ENCODE measurements at places on chromosomes 2 and 18.
A peak's percentile ranks its signal among the peaks of the same experiment; 100 is the strongest.

GRCh38 chr18:22485808-22486244 lies 68.1 kb upstream of the CTAGE1 start:
- no peak for DNase-seq

DNA sequence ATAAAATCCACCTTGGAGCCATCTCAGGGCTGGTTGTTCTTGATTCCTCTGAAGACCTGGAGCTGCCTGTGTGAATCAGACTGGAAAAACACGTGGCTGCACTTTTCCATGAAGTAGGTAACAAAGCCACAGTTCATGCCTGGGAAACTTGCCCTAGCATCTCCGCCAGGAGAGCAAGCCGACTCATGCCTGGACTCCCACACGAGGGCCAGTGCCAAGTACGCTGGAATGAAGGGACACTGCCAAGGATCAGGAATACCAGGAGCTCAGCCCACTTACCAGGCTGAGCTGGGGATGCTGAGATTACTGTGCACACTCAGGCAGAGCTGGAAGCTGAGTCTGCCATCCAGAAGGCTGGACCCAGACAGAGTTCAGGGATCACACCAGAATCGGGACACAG lies 10.9 kb upstream of the FHL2 start:
- DNase-seq: peak; percentile 91

DNA sequence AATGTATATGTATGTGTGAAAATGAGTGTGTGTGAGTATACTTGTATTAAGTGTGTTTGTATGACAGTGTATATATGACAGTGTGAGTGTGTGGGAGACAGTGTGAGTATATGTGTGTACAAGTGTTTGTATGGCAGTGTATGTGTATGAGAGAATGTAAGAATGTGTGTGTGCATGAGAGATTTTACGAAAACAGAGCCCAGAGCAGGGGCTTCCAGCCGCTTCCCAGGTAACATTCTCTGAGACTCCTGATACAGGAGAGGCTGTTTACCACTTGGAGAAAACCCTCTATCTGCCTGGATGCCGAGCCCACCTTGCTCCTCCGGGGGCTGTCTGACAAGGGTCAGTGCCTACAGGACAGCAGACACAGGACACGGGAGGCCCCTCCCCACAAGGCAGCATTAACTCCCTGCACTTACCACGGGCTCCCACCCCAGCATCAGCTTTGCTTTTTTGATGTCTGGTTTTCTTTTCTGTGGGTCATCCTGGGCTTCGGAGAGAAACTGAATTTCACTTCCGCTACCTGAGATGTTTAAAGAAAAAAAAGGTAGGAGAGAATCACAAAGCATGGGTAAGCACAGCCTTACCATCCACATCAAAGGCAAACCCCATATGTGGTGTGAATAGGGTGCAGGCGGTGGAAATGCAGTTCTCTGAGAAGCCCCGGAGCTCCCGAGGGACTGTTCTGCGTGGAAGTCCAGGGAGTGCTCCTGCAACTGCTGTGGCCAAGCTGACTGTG lies 97.6 kb downstream of the UXS1 start:
- no peak for DNase-seq

- no peak for DNase-seq
Measured at GRCh38 chr2:177165721-177166711, 46.6 kb upstream of the HNRNPA3 start.

DNA sequence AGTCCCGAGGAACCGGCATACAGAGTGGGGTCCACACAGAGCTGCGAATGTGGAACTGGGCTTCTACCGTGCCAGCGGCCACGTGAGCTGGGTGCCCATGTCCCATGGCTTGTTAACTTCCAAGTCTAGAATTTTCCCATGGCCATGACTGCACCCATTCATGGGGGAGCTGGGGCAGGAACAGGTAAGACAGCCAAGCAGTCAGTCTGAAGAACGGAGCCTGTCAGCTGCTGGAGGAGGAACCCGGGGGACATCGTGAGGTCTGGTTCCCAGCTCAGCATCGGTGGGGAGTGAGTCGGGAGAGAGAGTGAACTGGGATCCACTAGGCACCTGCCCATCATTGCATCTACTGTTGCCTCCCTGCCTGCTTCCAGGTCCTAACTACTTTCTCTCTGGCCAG lies 86.9 kb downstream of the SH3RF3 start:
- DNase-seq: no peak

DNA sequence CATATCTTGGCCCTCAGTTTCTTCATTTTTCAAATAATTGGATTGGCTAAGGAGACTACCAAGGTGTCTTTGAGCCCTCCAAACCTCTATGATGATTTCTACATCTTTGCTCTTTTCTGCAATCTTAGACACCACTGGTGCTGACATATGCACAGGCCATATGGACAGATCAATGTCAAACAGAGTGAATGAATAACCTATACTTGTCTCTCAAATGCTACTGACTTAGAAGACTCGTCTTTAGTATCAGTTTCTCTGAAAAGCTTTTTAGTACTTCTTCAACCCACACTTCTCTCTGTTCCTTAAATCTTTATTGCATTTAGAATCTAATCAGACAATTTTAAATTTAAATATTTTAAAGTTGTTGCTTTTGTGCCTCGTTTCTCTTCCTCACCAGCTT lies 258.2 kb downstream of the LTBP1 start:
- no peak for DNase-seq

- DNase-seq: peak; percentile 25
Measured at GRCh38 chr2:105114551-105114950, 76.7 kb downstream of the MRPS9 start.

DNA sequence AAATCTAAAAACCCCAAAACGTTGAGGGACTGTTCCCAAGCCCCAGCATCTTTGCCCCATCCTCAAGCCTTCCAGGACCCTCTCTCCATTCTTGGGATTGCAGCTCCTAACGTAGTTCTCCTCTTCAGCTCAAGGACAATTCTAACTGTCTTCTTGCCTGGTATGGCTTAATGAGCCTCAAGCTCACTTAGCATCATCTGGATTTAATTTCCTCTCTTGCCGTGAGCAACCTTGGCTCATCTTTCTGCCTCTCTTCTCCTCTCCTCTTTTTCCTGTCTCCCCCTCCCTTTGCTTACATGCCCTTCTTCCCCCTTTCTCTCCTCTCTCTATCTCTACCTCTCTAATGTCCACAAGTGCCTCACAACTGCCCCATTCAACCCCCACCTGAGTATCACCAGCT lies 44.2 kb downstream of the TACR1 start:
- DNase-seq: no peak

All from kidney epithelial cell (primary cell).